Esophagus muscularis mucosa (tissue), 4 donors: ENCODE measurements at places on chromosomes 4 and X. TPM values are rescaled to one million over a fixed set of nuclear protein-coding genes. Genes with fewer than 3 reads are reported as not detected.

Gene DNAAF6
- not detected for total RNA-seq

Gene RPL39
- 1,065 TPM for total RNA-seq

Gene SLC2A9
- total RNA-seq = 7.1 TPM

Gene CXCL9
- not detected for total RNA-seq

Gene ETDA
- not detected for total RNA-seq

Gene SMR3B
- not detected for total RNA-seq

Gene ADRA2C
- total RNA-seq = 9.1 TPM

Gene DCAF12L1
- not detected for total RNA-seq

Gene POLN
- 2.9 TPM for total RNA-seq

Gene GAB1
- total RNA-seq = 84.5 TPM

Gene ADGRA3
- 40.7 TPM for total RNA-seq

Gene CACNA1F
- total RNA-seq = under 0.01 TPM

Gene ESX1
- total RNA-seq = not detected

Gene FGFRL1
- total RNA-seq = 30.5 TPM

Gene SYNPO2
- total RNA-seq = 2,073 TPM

Gene GPR82
- not detected for total RNA-seq

Gene ZFP92
- 1.2 TPM for total RNA-seq

Gene UGDH
- total RNA-seq = 36.4 TPM

Gene DOK7
- 1.7 TPM for total RNA-seq

Gene USP17L17
- total RNA-seq = not detected

Gene DYNLT3
- total RNA-seq = 55.7 TPM
